ENCODE measurements at places on chromosomes 2 and 18. TPM values are rescaled to one million over a fixed set of nuclear protein-coding genes. Genes with fewer than 3 reads are reported as not detected.

KCNJ13 gene
- not detected for total RNA-seq

CCDC148 gene
- 0.19 TPM for total RNA-seq

WDR43 gene
- total RNA-seq: 61.1 TPM

GAL3ST2 gene
- not detected for total RNA-seq

TSPYL6 gene
- total RNA-seq: not detected

FBLN7 gene
- total RNA-seq: 0.23 TPM

EMX1 gene
- total RNA-seq: not detected

TBR1 gene
- total RNA-seq: not detected

NYAP2 gene
- not detected for total RNA-seq

CDK15 gene
- 0.16 TPM for total RNA-seq

Data from hair follicular keratinocyte (primary cell).